ENCODE measurements at places on chromosomes 3 and 15. TPM values are rescaled to one million over a fixed set of nuclear protein-coding genes. Genes with fewer than 3 reads are reported as not detected.
A peak's percentile ranks its signal among the peaks of the same experiment; 100 is the strongest.

DNA sequence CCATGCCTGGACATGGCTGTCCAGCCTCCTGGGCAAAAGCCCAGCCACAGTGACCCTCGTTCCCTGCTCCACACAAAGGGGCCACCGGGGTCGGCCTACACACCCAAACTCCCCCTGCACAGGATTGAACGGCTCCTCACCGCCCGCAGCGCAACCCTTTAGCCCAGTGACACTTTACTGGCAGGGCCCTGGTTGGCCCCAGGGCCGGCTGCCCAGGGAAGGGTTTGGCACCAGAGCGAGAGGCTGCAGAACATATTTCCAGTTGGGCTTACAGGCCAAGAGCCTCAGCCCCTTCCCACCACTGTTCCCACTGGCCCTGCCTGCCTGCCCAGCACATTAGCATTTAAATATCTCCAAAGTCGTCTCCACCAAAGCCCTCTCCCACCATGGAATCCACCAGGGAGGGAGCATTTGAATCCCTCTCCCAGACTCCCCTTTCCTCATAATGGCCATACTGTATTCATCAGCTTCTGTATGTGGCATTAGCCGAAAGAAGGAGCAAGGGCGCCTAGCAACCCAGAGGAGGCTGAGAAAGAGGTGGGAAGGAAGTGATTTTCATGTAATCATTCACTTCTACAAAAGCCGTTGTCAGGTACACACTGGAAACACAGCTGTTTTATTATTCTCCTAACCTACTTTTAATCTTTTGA lies 85.4 kb downstream of the SLC6A11 start:
- DNase-seq: no peak

C3orf62 gene
- 7.3 TPM for total RNA-seq

- no peak for DNase-seq
Observed at GRCh38 chr3:192918275-192918588, 576 bp upstream of the MB21D2 start.

LMCD1 gene
- 0.85 TPM for total RNA-seq

FAM107A gene
- total RNA-seq: not detected

DNA sequence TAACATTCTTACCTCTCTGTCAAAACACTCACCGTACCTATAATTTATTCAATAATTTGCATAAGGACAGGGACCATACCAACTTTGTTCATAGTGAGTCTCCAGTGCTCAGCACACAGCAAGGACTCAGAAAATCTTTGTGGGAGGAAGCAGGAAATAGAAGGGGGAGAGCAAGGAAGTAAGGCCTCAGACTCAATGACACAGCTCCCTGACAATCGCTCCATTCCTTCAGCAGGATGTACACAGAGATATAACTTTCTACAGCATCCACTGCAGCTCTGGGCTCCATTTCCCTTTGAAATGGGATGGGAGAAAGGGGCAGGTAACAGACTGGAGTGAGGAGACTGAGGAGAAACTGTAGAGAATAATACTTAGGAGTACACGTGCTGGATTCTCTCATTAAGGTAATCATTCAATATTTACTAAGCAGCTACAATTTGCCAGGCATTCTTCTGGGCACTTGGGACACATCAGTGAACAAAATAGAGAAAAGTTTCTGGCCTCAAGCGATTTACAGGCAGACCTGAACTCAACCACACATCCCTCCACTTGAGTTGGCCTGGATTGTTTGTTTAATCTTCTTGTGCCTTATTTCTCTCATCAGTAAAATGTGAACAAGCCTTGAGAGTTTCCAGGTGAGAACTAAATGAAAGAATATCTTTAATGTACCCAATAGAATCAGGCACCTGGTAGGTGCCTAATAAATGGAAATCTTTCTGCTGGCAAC lies 330.3 kb upstream of the THBS1 start:
- no peak for DNase-seq

MYLK gene
- total RNA-seq: 2.1 TPM

GRCh38 chr3:66582721-66583423 lies 82.0 kb upstream of the LRIG1 start:
- DNase-seq: peak; percentile 18

DNA sequence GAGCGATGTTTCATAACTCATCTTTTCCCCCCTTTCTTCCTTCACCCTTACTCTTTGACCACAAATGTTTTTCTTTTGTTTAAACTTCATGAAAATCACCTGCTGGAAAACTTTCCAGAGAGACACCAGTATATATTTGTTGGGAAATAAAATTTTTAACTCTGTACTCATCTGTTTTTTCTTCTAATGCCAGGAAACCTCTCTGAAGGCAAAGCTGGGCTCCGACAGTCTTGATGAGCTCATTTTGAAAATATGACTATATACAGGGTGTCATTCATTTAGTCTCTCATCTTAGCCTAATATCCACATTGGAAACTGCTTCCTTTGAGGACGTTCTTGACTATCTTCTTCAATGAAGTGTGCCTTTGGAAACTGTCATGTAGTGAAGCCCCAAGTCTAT lies 339.6 kb upstream of the ROBO2 start:
- DNase-seq: no peak

DNA sequence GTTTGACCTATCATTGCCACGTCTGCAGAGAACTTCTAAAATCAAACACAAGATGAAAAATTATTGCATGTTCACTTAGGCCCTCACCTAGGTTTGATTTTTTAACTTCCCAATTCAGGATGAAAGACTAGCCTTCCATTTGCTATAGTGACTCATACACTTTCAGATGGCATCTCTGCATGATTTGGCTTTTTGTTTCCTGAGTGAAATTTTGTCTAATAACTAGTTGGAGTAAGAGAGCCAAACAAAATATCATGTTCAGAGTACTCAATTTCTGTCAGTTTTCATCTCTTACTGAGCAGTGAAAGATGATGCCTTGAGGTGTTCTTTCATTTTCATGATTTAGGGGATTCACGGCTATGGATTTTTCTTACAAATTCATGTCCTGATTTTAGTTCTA lies 122.9 kb downstream of the NSUN3 start:
- no peak for DNase-seq

DNA sequence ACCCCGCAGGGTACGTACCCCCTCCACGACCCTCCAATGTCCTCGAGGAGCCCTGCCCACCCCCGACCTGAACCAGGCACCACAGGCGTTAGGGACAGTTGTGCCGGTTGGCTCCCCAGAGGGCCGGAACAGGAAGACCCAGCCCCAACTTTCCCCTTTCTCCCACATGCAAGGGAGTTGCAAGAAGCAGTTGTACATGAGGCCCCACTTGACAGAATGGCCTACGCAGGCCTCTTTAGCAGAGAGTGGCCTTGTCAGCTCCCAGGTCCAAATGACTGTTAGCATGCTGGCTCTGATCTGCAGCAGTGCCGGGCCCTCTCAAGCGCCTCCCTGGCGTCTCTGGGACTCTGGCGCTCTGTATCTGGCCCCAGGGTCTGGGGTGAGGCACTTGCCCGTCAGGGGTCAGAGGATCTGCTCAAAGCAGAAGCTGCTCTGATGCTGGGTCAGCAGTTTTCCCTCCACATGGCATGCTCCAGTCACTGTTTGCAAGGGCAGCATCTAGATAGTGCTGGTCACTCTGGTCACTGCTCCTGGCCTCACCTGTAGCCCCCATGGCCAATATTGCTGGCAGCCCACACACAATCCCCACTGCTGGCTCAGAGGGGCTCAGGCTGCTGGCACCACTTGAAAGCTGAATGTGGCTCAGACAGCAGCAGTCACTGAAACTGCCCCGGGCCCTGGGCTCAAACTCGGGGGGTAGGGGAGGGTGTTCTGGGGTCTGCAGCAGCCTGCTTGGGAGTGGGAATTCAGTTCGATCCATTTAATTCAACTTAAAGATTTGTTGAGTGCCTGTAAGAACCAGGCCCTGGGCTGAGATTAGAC lies 254.5 kb downstream of the FAM43A start:
- DNase-seq: no peak

DNA sequence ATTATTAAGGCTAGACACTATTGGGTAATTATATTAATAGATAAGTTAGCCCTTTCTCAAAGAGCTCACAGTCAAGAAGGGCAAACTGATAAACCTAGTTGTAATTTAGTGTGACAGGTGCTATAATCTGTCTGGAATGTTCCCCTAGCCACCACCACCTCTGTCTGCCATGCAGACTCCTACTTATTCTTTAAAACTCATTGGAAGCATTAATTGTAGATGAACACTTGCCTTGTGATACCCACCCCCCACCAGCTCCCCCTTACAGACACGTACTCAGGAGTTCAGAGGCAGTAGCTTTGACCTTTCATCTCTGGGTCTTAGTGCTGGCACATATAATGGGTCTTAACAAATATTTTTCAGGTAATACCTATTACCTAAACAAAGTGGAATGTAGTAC lies 195.9 kb downstream of the TP63 start:
- DNase-seq: no peak

CCR2 gene
- 14.2 TPM for total RNA-seq

DNA sequence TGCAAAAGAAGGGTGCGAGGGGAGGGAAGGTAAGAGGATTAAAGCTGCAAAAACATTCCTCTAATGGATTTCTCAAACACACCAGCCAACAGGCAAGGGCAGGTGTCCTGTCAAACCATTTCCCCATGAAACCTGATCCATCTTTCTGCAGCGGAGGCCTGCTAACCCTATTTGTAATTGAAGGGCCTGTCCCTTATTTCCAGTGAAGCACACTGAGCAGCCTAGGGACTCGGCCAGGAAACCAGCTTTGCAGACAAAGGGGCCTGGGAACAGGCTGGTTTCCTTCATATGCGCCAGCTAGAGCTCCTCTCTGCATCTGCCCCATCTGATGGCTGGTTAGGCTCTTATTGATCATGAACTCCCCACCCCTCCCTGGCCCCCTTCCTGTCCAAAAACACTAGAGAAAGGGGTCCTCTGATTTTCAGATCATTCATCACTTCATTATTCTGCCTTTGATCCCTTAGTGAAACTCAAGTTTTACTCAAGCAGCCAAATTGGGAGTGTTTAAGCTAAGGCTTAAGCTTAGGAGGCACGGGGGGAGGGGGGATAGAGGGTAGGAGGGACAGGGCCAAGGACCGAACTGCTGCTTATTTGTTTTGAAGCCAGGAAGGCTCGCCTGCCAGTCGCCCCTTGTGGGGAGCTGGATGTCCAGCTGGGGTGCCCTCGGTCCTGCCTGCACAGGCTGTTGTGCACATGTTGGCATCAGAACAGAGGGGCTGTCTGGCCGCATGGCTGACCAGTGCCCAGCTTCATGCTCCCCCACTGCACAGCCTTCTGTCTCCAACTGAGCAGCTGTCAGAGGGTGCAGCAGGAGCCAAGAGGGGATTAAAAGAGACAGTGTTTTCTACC lies 53.1 kb downstream of the BOC start:
- no peak for DNase-seq

GRCh38 chr15:99087405-99087943 lies 17.4 kb upstream of the SYNM start:
- no peak for DNase-seq

- no peak for DNase-seq
Observed at GRCh38 chr3:47901280-47901833, 98.4 kb downstream of the DHX30 start.

GNAT1 gene
- 0.10 TPM for total RNA-seq

GRCh38 chr15:52529341-52529924 lies 753 bp upstream of the MYO5A start:
- DNase-seq: peak; percentile 12

- DNase-seq: no peak
Observed at GRCh38 chr3:3599016-3599415, 200.2 kb upstream of the LRRN1 start.

DNA sequence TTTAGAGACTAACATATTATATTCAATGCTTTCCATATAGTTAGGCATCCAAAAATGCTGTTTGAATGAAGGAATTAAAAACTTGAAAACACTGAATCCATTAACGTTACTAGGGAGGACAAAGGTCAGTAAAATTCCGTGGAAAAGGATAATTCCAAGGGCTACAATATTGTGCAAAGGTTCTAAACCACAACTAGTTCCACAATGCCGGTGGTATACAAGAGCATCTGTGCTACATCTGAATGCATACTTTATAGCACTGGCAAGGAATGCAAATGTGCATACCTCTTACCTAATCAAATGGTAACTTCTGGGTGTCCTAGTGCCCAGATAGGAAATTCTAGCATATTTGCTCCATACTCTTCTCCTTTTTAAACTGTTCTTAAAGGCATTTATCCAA lies 2.2 kb downstream of the ICE2 start:
- no peak for DNase-seq

- DNase-seq: no peak
Observed at GRCh38 chr15:44101286-44101685, 93.8 kb downstream of the FRMD5 start.

- no peak for DNase-seq
Observed at GRCh38 chr15:86863226-86863915, 783.7 kb downstream of the AGBL1 start.

GRCh38 chr15:63918317-63918672 lies 84.5 kb upstream of the HERC1 start:
- DNase-seq: no peak

- no peak for DNase-seq
Observed at GRCh38 chr3:87351937-87352336, 75.6 kb upstream of the POU1F1 start.

- no peak for DNase-seq
Observed at GRCh38 chr3:38021196-38021595, 8.2 kb downstream of the PLCD1 start.

DNA sequence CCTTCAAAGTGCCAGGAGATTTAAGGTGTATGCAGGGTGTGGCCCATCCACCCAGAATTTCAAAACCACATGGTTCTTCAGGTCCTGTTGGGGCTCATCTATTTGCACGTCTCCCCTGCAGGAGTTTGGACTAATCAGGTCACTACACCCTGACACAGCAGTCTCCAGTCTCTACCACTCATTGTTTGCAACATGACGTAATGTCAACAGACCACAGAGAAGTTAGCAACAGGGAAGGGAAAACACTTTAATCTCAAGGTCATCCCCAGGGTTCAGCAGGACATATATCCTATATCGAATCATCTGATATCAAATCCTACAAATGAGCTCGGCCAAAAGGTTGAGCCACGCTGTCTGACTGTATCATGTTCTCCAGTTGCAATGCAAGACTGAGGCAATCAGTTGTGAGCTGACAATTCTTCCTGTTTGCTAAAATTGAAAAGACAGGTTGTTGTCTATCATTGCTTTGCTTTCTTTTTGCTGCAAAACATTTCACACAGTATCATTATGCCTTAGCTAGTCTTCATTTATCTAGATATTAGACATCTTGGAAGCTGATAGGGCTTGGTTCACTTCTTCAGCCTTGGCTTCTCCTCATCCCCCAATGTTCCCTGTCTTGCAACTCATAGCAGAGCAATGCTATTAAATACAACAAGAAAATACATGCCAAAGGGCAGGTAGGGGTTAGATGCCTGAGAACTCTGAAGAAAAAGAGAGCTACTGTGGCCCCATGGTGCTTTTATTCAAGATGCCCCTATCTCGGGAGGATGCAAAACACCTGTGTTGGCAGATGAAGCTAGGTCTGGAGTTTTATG lies 13.4 kb upstream of the LEKR1 start:
- DNase-seq: no peak

CAMK2N2 gene
- 0.20 TPM for total RNA-seq

TOPBP1 gene
- total RNA-seq: 46.3 TPM

DNA sequence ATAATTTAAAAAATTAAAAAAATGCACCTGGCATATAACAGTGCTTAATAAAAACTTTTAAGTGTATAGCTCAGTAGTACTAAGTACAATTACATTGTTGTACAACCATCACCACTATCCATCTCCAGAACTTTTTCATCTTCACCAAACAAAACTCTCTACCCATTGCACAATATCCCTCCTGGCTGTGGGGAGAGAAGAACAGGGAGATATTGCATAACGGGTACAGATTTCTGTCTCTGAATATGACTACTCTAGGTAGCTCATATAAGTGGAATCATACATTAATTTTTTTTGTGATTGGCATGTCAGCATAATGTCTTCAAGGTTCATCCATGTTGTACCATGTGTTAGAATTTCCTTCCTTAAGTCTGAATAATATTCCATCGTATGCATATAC lies 91.0 kb upstream of the PLAAT1 start:
- DNase-seq: no peak
